Epithelial cell of alveolus of lung (primary cell): ENCODE measurements at places on chromosomes 6 and 20. TPM values are rescaled to one million over a fixed set of nuclear protein-coding genes. Genes with fewer than 3 reads are reported as not detected.

Gene RNF217
- total RNA-seq: 11.1 and 17.1 TPM in 2 replicates

Gene COX4I2
- total RNA-seq: not detected in 2 replicates

Gene PARD6B
- total RNA-seq: 1.0 and 1.9 TPM in 2 replicates

Gene FOXA2
- 0.91 TPM in 1 of 2 replicates, not detected in the other for total RNA-seq

Gene C6orf52
- total RNA-seq: 3.9 TPM in 1 of 2 replicates, not detected in the other

Gene TP53TG5
- not detected in 2 replicates for total RNA-seq

Gene SLC22A23
- 3.7 and 6.5 TPM in 2 replicates for total RNA-seq

Gene FOXQ1
- 0.39 and 4.9 TPM in 2 replicates for total RNA-seq
